Renal cortical epithelial cell (primary cell): ENCODE measurements at places on chromosomes 4 and X. TPM values are rescaled to one million over a fixed set of nuclear protein-coding genes. Genes with fewer than 3 reads are reported as not detected.
A peak's percentile ranks its signal among the peaks of the same experiment; 100 is the strongest.

DNA sequence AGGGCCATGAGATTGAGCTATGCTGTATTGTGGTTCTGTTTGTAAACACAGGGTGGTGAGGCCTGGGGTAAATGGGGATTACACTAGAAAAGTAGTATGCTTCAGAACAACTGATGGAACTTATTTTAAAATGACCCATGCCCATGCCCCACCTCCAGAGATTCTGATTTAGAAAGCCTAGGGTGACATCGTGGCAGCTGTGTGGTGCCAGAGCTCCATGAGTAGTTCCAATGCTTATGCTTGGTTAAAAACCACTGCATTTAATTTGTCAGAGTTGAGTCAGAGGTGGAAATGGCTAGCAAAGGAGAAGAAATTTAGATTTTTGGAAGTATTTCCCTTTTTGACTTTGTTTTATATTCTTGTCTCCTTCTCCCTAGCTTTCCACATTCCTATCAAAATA is 63.4 kb upstream of the PDE5A start:
- DNase-seq, result no peak

DNA sequence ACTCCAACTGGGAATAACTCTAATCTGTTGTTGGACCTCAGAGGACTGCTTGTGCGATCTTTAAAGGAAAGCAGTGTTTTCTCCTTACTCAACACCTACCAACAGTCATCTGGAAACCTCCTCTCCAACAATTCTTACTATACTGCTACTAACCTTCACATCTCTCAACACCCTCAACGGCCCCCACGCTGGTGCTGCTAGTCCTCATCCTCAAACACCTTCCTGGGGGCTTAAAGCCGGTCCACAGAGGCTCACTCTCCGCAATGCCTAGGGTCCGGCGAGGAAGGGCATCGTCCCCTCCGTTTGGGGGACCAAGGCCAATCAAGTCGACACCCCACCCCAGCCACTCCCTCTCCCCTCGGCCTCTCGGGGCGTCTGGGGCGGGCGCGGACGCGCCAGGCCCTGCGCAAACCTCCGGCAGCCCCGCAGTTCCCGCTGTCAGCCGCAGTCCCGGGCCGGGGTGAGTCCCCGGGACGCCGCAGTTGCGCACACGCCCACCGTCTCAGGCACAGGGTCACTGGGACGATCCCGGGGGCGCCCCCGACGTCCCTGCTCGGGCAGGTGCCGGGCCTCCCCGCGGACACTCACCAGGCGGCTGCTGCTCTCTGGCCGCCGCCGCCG is 418 bp downstream of the TAB3 start:
- DNase-seq, result no peak

DNA sequence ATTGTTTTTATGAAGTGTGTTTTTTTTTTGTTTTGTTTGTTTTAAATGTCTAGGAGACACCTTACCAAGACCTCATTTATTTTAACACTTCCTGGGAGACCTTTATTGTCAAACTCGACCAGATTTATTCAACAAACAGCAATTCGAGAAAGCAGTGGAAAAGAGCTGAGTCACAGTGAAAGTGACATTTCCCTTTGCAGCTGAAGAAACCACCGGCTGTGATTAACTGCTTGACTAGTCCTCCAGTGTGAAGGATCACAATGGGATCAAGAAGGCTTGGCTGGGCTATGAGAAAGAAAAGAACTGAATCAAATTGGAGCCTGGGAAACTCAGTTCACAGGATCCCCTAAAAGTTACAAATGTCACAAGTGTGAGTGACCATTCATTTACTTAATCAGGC is 11.9 kb upstream of the ADH7 start:
- DNase-seq, result peak; percentile 97

- peak; percentile 51 for DNase-seq
Measured at GRCh38 chrX:125205918-125206665, 113.6 kb upstream of the TEX13C start.

- DNase-seq, result no peak
Measured at GRCh38 chr4:144647095-144647561, 1.2 kb downstream of the HHIP start.

DNA sequence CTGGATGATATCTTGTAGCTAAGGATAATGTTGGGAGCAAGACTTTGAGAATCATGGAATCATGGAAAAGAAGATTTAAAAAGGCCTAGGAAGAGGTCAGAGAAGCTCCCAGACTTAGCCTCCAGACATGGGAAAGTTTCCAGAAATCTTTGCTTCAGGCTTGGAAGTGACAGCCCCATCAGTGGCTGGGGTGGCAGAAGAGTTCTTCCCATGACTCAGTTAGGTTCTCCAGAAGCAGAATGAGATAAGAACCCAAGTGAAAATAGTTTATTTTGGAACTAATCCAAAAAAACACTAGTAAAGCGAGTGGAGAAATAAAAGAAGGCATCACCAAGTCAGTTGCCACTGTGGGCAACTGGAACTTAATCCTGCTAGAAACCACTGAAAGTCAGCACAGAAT is 506.9 kb downstream of the MID1IP1 start:
- DNase-seq, result peak; percentile 2

- no peak for DNase-seq
Measured at GRCh38 chr4:14879683-14880082, 122.6 kb upstream of the CPEB2 start.

- no peak for DNase-seq
Measured at GRCh38 chr4:147739239-147739823, 7.4 kb downstream of the ARHGAP10 start.

- no peak for DNase-seq
Measured at GRCh38 chr4:174613979-174614378, 91.7 kb upstream of the HPGD start.

- peak; percentile 67 for DNase-seq
Measured at GRCh38 chr4:161929956-161930355, 233.8 kb downstream of the FSTL5 start.

- DNase-seq, result no peak
Measured at GRCh38 chrX:12950851-12951594, 23.9 kb upstream of the TMSB4X start.

- DNase-seq, result peak; percentile 0
Measured at GRCh38 chr4:60128888-60129287, 1071.2 kb upstream of the ADGRL3 start.

- peak; percentile 80 for DNase-seq
Measured at GRCh38 chr4:78293821-78294301, 236.7 kb downstream of the FRAS1 start.

- DNase-seq, result peak; percentile 94
Measured at GRCh38 chr4:47741200-47741599, 96.7 kb downstream of the CORIN start.

GRCh38 chrX:121782976-121783375 is 735.6 kb downstream of the GLUD2 start:
- no peak for DNase-seq

- DNase-seq, result no peak
Measured at GRCh38 chrX:11124112-11124511, 13.0 kb downstream of the HCCS start.

- DNase-seq, result peak; percentile 74
Measured at GRCh38 chr4:183437452-183437851, 7.0 kb upstream of the CDKN2AIP start.

GRCh38 chr4:21410372-21410771 is 538.2 kb downstream of the KCNIP4 start:
- DNase-seq, result no peak

DNA sequence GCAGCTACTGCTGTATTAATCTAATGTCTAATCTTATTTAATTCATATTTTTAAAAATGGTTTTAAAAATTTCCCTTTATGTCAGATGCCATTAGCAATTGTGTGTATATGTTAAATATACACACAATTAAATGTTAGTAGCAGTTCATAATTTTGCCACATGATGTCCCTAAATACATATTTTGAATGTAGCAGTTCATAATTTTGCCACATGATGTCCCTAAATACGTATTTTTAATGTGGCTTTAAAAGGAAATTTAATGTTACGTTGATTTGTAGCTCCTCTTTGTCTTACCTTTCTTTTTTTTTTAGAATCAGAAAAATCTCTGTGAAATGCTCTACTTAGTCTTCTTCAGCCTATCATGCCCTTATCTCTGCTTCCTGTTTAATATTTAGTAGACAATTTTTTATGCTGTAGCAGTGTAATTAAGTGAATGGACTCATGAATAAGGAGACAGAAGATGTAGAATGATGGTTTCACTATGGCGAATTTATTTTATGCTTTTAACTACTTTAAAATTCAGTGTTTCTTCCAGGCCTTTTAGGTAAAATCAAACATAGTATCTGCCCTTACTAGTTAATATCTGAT is 26.1 kb downstream of the RBM46 start:
- DNase-seq, result peak; percentile 26

DNA sequence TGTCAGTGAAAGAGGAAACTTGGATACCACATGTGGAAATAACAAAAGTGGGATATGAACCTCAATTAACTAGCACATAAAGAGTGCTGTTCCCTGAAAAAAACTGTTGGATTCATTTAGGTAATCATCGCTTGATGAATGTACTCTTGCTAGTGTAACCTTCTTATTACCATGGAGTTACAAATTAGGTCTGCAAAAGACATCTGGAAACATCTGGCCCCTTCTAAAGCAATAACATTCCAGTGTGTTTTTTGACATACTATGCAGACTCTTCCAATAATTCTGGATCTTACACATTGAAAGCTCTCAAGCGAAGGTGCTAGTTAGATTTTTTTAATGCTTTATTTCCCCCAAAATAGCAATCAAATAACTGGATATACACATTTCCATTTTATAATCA is 134.6 kb downstream of the ATP10D start:
- no peak for DNase-seq

- no peak for DNase-seq
Measured at GRCh38 chrX:13808865-13809264, 8.0 kb downstream of the GPM6B start.

DNA sequence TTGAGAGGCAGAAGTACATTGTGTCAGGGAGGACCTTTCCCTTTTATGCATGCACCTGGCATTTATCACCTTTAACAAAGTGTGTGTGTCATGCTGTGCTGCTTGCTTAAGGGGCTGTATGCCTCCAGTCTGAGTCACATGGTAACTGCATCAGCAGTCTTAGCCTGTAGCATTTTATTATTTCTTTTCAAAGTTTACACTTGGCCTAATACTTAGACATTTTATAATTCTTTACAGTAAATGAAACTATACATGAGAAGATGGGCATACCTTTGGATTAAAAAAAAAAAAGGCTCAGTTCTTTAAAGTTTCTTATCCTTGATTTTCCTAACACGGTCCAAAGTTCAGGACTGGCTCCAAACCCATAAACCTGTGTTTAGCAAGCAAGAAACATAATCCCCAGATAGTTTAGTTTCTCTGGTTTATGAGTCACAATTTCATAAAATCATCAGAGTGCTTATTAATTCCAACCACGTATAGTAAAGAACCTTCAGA is 14.6 kb downstream of the NPNT start:
- peak; percentile 72 for DNase-seq

- peak; percentile 32 for DNase-seq
Measured at GRCh38 chrX:119427024-119427794, 28.1 kb downstream of the SLC25A43 start.

DNA sequence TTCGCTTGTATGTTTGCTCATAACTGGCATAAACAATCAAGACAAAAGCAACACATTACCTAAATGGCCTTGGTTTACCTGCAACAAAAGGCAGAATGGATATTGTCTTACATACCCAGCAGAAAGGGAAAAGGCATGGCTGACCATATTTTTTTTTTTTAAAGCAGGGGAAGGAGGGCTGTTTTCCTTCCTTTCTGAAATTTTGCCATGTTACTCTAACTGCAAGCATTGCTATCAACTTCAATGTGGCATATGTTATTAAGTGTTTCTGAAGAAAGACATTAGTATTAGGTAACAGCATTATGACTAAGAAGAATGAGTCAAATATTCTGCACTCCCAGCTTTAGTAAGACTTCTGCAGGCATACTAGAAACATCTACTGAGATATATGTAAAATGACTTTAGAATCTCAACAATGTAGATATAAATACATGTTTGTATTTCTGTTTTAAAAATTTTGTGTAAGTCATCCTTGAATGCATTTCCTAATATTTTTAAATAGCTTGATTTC is 512.6 kb upstream of the FAM241A start:
- DNase-seq, result peak; percentile 31

GRCh38 chrX:110563282-110563681 is 204.6 kb downstream of the RTL9 start:
- DNase-seq, result peak; percentile 3

GRCh38 chr4:119093042-119093827 is 42.4 kb upstream of the MYOZ2 start:
- DNase-seq, result no peak

DNA sequence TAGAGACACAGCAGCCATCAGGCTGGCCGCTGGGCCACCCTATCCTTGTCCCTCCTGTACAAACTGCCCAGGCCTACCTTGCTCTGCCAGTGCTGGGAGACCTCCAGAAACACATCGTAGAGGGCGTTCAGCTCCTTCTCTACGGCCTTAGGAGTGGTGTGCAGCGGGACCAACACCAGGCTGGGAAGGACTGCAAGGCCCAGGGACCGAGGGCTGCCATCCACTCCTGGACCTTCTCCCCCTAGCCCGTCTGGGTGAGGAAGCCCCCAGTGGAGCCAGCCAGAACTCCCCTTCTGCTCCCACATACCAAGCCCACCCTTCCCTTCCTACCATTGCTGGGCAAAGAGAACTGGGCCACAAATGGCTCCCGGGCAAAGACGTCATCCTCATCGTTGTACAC is 5.0 kb downstream of the RPL10 start:
- no peak for DNase-seq

GRCh38 chr4:30844861-30845582 is 124.9 kb downstream of the PCDH7 start:
- DNase-seq, result no peak

- peak; percentile 12 for DNase-seq
Measured at GRCh38 chr4:39846120-39846519, 131.6 kb downstream of the PDS5A start.

GRCh38 chr4:76213415-76214176 is at the start of gene SCARB2:
Gene SCARB2, minus strand, starts transcription at chr4:76213824. Its CDS starts 281 bp downstream, at chr4:76213543.
- DNase-seq, result no peak

DNA sequence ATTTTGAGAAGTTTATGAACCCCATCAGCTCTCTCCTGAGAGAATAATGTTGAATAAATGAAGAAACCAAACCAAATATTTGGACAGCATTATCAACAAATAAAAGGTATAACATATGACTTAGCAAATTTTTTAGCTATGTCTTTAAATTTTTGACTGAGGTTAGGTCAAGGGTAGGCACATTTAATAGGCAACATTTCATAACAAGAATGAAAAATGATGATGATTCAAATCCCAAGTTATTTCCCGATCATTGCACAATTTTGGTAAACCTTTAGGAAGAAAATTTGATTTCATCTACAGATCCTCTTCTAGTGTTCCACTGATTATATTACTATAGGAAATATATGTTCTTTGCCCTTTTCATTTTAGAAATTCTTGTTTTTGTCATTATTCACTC is 123.7 kb upstream of the TLR3 start:
- no peak for DNase-seq

GRCh38 chrX:39848900-39849299 is 248.9 kb downstream of the BCOR start:
- DNase-seq, result no peak

PPEF2 gene
- total RNA-seq, result not detected in 2 replicates

NUP54 gene
- 48.6 and 80.7 TPM in 2 replicates for total RNA-seq

GRID2 gene
- total RNA-seq, result not detected in 2 replicates

SH3RF1 gene
- total RNA-seq, result 10.2 and 12.7 TPM in 2 replicates

CXCL8 gene
- total RNA-seq, result 110 and 1,468 TPM in 2 replicates

SCD5 gene
- 57.4 and 84.9 TPM in 2 replicates for total RNA-seq

CORIN gene
- 0.15 TPM in 1 of 2 replicates, not detected in the other for total RNA-seq

NAA11 gene
- total RNA-seq, result not detected in 2 replicates

RHOXF1 gene
- not detected in 2 replicates for total RNA-seq

ASB12 gene
- not detected in 2 replicates for total RNA-seq

SSX1 gene
- total RNA-seq, result not detected in 2 replicates

F11 gene
- 0.45 TPM in 1 of 2 replicates, not detected in the other for total RNA-seq
